Immature natural killer cell (primary cell): ENCODE measurements at places on chromosomes 6 and 20. TPM values are rescaled to one million over a fixed set of nuclear protein-coding genes. Genes with fewer than 3 reads are reported as not detected.
A peak's percentile ranks its signal among the peaks of the same experiment; 100 is the strongest.

GRCh38 chr6:17984812-17985670, 2.4 kb downstream of the KIF13A start:
- DNase-seq: no peak

- DNase-seq: no peak
Measured at GRCh38 chr6:132456700-132457143, 55.4 kb upstream of the MOXD1 start.

The DLL1 gene
- polyA plus RNA-seq: 0.09 TPM

DNA sequence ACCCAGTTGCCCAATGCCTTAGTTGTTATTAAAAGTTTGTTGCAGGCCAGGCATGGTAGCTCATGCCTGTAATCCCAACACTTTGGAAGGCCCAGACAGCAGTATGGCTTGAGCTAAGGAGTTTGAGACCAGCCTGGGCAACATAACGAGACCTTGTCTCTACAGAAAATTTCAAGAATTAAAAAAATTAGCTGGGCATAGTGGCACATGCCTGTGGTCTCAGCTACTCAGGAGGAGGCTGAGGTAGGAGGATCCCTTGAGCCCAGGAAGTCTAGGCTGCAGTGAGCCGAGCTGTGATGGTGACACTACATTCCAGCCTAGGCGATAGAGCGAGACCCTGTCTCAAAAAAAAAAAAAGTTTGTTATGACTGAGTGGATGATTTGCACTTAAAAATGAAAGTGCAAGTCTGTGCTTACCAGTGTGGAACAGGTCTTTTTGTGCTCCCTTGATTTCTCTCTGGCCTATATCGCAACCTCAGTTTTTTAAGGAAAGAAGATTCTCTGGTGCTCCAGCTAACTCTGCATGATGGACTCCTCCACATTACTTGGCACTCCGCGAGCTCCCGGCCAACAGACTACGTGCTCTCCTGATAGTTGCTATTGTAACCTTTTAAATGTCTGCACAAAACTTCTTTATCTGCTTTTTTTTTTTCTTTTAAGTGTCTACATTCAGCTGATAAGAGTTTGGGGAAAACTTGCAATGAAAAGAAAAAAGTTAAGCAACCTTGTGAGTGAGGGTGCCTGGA, 22.1 kb downstream of the ZKSCAN3 start:
- DNase-seq: no peak

DNA sequence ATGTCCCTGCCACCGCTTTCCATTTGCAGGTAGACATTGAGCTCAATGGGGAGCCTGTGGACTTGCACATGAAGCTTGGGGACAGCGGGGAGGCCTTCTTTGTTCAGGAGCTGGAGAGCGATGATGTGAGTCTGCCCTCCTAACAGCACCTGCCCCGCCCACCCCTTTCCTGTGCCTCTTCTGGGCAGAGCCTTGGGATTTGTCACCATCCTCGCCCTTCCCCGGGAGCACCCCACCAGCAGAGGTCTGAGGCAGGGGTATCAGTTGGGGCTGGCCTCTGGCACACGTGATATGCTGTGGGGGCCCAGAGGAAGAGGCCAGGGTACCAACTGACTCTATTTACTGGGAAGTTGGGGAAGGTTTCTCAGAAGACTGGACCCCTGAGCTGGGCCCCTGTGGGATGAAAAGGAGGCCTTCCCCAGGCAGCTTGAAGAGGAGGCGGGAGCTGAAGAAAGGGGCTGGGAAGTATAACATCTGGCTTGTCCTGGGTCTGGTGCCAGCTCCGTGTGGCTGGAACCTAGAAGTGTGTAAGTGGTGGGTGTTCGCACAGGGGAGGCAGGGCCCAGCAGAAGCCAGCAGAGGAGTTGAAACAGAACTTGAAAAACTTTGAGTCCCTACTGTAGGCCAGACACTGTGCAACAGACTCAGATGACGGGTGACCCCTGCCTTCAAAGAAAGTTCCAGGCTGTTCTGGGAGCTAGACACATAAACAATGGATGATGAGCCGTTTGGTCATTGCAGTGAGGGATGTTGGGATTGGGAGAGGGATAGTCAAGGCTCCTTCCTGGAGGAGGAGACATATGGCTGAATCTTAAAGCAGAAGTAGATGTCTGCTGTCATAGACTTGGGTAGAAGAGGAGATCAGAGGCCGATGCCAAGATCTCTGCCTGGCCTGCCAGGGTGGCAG, 7.2 kb downstream of the LPIN3 start:
- DNase-seq: no peak

The OTOR gene
- polyA plus RNA-seq: not detected

DNA sequence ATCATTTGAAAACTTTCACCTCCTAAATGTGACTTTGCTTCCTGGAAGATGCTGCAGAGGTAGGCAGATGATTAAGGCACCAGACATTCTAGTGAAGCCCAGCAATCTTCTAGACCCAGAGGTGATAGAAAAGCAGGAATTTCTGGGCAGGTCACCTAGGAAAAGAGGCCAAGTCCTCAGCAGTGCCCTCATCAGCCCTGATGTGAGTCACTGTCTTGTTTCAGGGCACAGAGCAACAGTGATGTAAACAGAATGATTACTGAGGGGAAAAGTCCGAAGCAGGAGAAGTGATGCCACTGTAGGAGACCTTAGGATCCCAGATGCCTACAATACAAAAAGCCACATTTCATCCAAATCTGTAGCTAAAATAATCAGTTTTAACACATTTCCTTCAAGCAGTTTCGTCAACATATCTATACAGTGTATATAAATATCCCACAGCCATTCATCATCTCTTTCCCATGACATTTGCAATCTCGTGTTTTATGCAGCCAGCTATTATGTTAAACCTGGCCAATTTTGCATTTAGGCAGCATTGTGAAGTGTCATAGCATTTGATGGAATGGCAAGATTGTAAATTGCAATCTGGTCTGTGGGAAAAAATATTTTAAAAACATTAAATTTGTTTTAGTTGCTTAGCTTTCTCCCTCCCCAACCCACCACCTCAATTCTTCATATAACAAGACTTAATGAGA, 401.2 kb upstream of the RNF217 start:
- DNase-seq: no peak

GRCh38 chr6:141734071-141734840, 398.5 kb upstream of the GJE1 start:
- no peak for DNase-seq

- no peak for DNase-seq
Measured at GRCh38 chr20:40511478-40511877, 177.6 kb downstream of the MAFB start.

DNA sequence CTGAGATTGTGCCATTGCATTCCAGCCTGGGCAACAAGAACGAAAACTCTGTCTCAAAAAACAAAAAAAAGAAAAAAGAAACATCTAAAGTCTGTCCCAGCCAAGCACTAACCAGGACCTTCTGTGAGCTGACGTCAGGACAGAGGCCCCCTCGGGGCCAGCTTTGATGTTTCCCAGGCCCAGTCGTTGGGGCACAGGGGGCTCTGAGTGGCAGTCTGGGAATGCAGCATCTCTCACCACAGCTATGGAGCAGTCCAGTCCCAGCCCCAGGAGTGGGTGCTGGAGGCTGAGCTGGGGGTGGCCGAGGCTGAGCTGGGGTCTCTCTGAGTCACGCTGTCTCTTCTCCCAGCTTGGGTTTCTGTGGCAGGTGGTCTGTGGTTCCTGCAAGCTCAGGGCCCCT, 46.0 kb upstream of the SRF start:
- no peak for DNase-seq

DNA sequence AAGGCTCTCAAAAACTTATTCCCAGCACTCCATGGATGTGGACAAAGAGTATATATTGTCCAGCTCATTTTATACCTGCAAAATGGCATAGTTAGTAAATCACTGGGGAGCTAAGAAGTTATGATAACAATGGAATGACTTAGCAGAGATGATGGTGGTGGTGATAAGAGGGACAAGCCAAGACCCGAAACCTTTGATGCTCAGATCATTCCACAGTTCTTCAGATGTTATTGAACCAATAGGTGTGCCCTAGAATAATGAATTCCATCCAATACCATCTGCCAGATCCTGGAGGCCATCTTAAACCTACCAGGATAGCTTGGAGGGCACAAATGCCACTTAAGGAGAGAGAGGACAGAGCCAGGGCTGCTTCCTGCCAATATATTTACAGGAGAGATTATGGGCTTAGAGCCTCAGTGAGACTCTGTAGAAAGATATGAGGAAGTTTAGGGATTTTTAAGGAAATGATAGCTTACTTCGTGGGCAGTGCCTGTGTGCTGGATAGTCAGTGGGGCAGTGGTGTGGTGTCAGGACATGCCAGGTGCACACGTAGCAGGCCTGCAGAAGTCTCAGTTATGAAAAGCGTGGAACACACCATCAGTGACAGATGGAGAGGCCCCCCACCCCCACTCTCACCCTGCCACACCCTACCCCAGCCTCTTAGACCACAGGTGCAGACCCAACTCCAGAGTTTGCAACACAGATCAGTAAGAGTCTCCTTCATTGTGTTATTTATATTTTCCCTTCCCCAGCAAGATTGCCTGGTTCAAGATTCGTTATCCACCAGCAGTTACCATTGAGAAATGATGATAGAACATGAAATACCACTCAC, 209.7 kb upstream of the SUPT3H start:
- DNase-seq: no peak

- DNase-seq: no peak
Measured at GRCh38 chr20:62158541-62158940, 15.0 kb downstream of the SS18L1 start.

The RPP40 gene
- polyA plus RNA-seq: 6.9 TPM

GRCh38 chr6:105600336-105601260, 197.7 kb upstream of the PREP start:
- no peak for DNase-seq

DNA sequence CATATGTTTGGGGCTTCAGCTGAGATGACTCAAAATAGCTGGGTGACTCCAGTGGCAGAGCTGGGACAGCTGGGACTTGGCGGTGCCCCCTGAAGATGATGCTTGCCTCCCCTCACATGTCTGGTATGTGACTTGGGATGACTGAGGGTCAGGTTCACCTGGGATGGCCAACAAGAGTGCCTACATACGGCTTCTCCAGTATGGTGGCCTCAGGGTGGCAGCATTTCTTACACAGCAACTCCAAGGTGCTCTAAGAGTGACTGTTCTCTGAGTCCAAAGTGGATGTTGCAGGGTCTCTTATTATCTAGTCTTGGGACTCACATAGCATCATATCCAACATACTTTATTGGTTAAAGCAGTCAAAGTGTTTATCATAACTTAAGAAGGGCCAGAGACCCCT, 87.8 kb upstream of the CENPW start:
- no peak for DNase-seq

The LTB gene
- polyA plus RNA-seq: 132 TPM

DNA sequence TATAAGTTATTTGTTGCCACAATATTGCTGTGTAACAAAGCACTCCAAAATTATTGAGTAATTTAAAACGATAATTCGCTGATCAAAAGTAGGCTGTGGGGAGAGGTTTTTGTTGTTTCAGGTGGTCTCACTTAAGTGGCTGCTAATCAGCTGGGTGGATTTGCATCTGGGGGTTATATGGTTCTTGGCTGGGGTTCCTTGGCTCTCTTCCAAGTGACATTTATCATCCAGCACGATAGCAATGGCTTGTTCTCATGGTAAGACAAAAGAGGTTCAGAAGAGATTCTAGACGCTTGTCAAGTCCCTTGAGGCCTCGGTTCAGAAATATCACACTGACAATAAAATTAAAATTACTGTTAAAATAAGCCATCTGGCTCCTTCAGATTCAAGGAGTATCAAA, 1648.8 kb downstream of the GRIK2 start:
- no peak for DNase-seq

The OSBPL2 gene
- 17.9 TPM for polyA plus RNA-seq

The ZKSCAN3 gene
- polyA plus RNA-seq: 2.0 TPM

The ULBP2 gene
- not detected for polyA plus RNA-seq

The SNAI1 gene
- 0.68 TPM for polyA plus RNA-seq

The PRSS16 gene
- polyA plus RNA-seq: not detected

DNA sequence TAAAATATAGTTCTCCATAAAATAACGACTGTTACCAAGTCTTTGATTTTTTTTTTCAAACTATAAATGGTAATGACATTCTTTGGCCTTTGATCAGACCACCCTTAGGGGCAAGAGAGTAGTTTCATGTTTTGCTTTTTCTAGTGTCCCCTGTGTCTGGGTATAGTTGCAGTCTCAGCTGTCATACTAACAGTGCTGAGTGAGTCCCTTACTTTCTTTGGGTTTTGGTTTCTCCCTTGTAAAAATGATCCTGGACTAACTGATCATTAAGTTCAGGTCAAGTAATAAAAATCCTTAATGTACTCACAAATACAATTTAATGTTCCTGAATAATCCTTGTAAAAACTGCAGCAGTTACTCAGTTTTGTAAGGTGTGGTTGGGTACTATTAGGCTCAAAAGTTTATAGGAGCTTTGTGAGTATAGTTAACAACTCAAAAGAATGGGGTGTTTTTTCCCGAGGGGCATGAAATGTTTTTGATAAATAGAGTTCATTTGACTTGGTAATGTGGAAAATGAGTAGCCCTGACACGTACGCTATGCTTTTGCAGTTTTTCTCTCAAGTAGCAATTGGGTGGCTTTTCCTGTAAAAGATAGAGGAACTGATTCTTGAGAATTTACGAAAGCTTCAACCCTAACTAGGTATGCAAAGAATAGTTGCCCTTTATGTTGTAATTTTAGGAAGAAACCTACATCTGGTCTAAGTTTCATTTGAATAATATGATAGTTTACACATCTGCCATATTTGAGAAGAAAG, 6.2 kb downstream of the PTPN1 start:
- DNase-seq: no peak

The PLAGL2 gene
- 3.4 TPM for polyA plus RNA-seq

DNA sequence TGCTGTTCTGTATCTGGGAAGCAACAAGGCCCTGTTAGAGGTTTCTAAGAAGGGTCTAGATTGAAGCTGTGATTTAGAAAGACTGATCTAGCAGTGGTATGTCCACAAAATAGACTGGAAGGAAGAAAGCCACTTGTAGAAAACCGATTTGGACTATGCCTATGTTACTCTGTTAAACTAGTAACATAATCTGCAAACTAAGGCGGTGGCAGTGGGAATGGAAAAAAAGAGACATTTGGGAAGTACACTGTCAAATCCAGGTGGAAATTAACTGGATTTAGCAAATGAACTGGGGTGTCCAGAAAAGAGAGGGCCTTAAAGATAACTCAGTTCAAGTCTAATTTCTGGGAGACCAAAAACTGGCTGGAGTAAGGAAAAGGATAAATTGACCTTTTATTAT, 11.6 kb downstream of the ILRUN start:
- DNase-seq: no peak

- DNase-seq: peak; percentile 51
Measured at GRCh38 chr6:144335914-144336313, 50.8 kb downstream of the UTRN start.

DNA sequence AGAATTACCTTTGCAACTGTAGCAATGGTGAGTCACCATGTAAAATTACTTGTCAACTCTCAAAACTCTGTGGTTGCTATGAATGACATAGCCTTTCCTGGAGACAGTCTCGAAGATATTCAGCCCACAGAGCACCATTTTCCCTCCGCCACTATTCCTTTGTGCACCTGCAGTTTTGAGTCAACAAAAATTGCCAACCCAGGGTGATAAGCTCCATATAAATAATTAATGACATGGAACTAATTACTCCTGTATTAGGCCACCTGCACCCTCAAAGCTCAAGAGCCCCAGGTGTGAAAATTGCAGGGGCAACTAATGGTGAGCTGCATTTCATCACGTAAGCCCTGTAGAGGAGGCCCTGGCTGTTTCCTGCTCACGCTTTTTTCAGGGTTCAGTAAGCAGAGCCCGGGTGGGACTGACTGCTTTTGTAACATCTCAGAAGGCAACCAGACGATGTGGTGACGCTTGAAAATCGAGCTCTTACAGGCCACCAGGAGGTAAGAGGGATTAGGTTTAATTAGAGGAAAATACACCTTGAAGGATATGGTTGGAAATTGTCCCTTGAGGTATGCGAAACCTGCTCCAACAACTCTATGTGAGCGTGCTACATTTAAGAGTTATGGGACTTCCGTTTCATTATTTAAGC, 70.8 kb downstream of the BMP2 start:
- DNase-seq: no peak

- no peak for DNase-seq
Measured at GRCh38 chr6:44255105-44255808, 2.1 kb downstream of the SLC35B2 start.

The ZNF318 gene
- 9.6 TPM for polyA plus RNA-seq
